Erythroblast (primary cell): ENCODE measurements at places on chromosomes 5 and 9.

- no peak for DNase-seq
Observed at GRCh38 chr9:81174023-81174422, 515.3 kb downstream of the TLE1 start.

DNA sequence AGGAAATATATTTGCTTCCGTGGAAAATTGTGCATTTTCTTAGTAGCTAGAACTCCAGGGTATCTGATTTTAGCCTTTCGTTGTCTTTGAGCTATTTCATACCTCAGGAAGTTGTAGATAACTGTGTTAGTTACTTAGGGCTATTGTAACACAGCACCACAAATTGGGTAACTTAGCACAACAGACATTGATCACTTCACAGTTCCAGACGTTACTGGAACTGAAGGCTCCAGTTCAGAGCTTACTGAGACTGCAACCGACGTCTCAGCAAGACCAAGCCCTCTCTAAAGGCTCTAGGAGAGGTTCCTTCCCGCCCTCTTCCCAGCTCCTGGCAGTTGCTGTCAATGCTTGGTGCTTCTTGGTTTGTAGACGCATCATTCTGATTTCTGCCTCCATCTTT is 17.7 kb upstream of the ANKRD33B start:
- DNase-seq: no peak

DNA sequence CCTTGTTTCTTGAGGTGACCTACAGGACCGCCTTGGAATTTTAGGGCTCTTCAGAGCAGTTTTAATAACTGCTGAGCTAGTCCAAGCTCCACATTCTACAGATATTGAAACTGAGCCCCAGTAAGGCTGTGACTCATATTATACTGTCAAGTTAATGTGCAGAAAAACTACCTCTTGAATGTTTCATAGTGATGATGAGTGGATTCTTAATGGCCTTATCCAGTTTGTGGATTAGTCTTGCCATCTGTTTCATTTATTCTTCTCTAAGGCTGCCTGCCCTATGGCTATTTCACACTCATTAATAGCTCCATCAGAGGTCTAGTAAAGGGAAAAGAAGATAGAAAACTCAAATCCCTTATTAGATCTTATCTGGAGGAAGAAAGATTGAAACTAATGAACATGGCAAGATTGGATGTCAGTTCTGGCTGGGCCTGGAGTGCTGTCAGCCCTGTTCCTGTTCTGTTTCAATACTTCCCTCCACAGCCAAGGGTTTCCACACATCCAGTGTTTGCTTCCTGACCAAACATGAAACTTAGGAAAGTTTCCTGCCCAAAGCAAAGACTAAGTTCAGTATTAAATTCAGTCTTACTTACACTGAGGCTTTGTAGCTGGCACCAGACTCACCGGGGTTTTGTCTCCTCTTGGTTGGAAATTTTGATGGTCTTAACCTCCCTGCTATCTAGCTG is 215.6 kb upstream of the DMAC1 start:
- no peak for DNase-seq

- DNase-seq: no peak
Observed at GRCh38 chr5:37604290-37604689, 225.2 kb downstream of the WDR70 start.

DNA sequence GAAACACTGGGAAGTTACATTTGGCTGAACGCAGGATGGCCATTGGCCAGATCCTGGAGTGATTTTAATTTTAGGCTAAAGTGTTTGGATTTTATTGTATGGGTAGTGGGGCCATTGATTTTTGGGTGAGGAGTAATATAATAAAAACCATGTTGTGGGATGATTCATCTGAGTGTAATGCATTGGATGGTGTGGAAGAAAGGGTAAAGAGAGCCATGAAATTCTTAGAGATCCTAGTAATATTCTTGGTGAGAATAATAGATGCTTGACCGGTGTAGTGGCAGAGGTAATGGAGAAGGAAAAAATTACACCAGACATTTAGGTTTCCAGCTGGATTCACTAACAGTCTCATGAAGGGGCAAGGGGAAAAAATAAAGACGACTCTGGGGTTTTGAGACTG is 158.1 kb downstream of the NPR3 start:
- no peak for DNase-seq

GRCh38 chr5:612498-613424 is 621 bp downstream of the CEP72 start:
- DNase-seq: peak; percentile 77

DNA sequence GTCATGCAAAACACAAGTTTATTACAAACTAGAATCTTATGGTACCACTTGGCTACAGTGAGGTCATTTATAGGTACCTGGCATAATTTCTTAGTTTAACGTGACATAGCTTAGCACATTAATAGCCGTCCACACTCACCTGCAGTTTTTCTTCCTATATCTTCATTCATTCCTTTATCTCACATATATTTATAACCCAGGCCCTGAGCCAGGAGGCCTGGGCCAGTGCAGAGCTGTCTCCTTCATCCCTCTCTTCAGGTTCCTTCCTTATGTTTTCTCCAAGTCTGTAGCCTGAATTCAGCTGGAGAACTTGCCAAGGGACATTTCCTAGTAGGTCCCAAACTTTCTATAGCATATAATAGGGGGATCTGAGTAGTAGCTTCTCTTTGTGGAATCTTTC is 367.9 kb upstream of the SGCD start:
- DNase-seq: no peak

DNA sequence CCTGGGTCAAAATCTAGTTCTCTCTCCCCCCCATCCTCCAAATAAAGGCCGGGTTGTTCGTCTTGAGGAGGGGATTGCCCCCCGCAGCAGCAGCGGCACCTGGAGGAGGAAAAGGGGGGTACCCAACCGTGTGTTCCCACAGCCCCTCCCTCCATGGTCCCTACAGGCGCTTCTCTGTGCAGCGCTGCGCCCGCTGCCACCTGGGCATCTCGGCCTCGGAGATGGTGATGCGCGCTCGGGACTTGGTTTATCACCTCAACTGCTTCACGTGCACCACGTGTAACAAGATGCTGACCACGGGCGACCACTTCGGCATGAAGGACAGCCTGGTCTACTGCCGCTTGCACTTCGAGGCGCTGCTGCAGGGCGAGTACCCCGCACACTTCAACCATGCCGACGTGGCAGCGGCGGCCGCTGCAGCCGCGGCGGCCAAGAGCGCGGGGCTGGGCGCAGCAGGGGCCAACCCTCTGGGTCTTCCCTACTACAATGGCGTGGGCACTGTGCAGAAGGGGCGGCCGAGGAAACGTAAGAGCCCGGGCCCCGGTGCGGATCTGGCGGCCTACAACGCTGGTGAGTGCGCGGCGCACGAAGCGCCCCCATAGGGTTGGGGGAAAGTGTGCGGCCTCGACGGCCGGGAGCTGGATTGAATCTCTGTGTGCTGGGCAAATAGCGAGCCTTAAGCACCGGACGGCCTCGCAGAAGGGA is 3.5 kb downstream of the LHX2 start:
- no peak for DNase-seq

GRCh38 chr9:14031810-14032209 is 282.1 kb downstream of the NFIB start:
- no peak for DNase-seq

DNA sequence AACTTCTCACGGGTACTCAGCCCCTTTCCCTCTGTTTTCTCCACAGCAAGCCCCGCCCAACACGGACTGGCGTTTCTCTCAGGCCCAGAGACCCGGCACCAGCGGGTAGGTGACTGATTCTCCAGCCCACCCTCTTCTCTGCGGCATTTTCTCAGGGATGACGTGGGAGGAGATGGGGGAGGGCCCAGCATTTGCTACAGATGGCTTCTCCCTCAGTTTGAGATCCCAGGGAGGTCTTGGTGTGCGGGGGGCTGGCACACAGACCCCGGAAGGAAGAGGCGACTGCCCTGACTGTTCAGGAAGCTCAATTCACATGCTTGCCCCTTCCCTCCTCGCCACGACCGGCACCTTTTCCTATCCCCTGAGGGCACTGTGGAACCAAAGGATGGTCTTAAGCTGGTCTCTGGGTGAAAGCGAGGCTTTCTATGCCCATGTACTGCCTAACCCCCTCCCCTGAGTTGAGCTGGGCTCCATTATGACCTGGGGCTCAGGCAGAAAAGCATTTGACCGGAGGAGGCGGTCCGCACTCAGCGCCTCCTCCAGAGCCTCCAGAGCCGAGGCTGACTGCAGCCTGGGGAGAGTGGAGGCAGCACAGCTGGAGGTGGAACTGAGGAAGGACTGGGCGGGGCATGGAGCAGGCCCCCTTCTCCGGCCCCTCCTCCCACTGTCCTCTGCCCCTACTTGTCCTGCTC is 6.0 kb downstream of the PCDHGC5 start:
- no peak for DNase-seq

- no peak for DNase-seq
Observed at GRCh38 chr5:118353970-118354369, 634.4 kb downstream of the DTWD2 start.

DNA sequence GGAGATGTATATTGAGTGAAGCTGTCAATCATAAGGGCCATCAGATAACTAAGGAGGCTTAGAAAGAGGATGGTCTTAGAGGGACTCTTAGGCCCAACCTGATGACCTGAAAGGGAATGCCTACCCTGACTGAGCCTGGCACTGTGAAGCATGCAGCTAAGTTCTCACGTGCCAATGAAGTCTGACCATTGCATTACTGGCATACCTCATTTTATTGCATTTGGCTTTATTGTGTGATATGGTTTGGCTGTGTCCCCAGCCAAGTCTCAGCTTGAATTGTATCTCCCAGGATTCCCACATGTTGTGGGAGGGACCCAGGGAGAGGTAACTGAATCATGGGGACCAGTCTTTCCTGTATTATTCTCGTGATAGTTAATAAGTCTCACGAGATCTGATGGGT is 421.6 kb upstream of the SGCD start:
- no peak for DNase-seq

DNA sequence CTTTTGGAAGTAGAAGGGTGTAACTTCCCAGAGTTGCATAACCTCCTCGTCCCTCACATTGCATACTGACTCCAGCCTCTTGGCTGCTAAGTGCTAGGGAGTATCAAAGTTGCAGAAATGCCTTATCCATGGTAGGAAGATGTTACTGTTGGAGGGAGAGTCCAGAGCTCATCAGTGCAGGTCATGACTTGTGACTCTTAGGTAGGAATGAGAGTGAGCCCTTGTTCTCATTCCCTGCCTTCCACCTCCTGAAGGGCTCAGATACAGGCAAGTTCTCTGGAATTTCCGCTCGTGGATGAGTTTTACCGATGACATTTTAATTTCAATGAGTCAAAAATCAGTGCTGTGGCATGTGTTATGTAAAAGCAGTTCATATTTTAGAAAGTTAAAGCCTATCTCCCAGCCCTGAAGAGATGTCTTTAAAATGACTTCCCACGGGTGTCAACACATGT is 17.0 kb downstream of the IRX1 start:
- DNase-seq: no peak

- DNase-seq: no peak
Observed at GRCh38 chr9:8708728-8709127, 909.1 kb upstream of the DMAC1 start.

DNA sequence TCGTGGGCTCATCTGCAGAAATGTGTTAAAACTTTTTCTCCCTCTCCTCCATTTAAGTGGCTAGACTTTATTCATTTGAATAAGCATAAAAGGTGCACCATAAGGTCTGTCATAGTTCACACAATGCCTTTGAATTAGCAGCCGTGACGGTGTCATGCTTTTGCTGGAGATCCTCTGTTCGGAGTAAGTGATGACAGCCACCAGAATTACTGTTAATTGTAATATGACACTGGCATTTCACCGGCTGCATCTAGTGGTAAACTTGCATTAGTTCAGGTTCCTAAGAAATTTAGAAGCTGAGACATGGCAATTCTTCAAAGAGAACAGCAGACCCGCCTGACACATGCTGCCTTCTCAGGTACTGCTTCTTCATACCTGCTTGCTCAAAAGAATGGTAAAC is 241.7 kb downstream of the EBF1 start:
- DNase-seq: no peak

GRCh38 chr5:76851728-76852369 is 2.0 kb downstream of the S100Z start:
- DNase-seq: no peak

GRCh38 chr5:30438785-30439184 is 754.7 kb upstream of the CDH6 start:
- DNase-seq: no peak

- DNase-seq: peak; percentile 32
Observed at GRCh38 chr5:140236891-140237598, 62.1 kb downstream of the CYSTM1 start.

DNA sequence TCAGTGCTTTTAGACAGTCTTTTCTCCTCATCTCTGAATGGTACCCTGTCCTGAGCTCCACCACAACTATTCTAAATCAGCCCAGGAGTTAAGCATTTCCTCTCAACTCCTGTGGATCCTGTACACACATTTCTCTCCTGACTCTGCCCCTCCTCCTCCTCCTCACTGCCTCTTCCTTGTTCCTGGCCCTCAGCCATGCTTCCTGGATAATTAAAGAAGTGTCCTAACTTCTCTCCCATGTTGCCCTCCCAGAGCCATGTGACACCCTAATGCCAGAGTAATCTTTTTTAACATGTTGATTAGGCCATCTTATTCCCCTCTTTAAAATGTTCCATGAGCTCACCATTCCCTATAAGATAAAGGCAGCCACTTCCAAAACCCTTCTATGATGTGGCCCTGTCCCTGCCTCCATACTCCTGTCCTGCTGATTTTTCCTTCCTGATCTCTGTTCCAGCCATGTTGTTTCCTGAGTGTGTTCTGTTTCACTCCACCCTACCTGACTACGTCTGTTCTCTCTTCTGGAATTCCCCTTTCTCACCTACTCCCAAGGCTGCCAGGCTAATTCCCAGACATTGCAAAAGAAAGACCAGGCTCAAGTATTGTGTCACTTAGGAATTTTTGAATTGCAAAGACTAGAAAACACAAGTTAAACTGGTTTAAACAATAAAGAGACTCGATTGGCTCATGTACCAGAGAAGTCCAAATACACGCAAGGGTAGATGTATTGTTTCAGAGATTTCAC is 295.2 kb downstream of the MAST4 start:
- no peak for DNase-seq
